ENCODE measurements at places on chromosomes 13 and 19. TPM values are rescaled to one million over a fixed set of nuclear protein-coding genes. Genes with fewer than 3 reads are reported as not detected.

DNA sequence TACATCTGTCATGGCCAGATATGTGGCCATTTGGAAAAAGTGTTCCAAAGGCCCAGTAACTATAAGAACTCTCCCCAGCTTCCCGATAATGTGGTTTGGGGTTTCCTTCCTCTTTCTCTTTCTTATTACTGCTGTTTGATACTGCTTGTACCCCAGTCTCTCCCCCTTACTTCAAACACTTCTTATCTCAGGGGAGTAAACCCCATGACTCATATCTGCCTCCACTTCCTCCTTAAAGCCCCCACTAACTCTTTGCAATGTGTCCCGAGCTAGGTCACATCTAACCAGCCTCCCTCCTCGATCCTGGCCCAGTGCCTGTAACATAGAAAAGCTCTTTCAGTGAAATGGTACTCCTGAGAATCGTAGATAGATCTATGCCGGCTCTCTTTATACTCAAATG is 82.4 kb upstream of the STARD13 start:
- no peak for DNase-seq

- no peak for DNase-seq
Observed at GRCh38 chr13:23349161-23349897, 84.2 kb downstream of the SACS start.

DNA sequence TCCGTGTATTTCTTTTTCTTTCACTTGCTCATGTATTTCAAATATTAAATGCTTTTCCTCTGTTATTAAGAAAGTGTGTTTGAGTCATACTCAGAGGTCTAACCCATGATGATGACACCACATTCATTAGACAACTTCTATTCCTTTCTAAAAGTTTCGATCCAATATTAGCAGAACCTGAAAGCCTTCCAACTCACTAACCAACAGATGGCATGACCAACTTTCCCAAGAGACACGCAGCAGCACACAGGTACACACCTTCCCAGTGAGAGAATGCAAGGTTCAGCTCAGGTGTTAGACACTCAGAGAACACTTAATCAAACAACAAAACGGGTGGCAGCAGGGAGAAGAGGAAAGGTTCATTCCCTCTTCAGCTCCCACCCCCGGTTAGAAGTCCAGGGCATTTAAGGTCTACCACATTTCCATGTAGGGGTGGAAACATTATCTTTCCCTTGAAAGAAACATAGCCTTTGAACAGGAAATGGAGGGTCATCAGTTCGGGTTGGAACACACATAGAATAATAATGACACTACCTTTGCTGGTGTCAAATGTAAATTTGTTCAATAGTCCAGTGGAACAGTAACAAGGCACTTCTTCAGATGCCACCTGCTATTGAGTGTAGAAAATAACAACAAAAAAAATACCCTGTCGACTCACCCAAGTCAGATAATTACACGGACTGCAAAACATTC is 404.2 kb downstream of the COG6 start:
- no peak for DNase-seq

DNA sequence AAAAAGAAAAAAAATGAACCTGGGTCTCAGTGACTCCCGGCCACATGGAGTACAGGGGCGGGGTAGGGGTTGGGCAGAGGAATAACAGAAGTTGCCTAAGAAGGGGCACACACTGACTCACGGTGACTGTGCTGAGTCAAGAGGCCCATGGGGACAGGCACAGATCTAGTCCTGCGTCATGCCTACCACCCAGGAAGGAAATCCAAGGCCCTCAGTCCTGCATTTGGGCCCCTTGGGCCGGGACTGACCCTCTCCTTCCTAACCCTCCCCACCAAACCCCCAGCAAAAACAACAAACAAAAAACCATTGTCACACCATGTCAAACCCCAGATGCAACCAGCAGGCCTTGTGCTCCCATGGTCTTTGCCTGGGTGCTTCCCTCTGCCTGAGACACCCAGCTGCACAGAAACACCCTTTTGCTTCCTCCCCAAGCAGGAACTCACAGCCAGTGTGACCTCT is 9.6 kb upstream of the NOTCH3 start:
- DNase-seq = no peak

DNA sequence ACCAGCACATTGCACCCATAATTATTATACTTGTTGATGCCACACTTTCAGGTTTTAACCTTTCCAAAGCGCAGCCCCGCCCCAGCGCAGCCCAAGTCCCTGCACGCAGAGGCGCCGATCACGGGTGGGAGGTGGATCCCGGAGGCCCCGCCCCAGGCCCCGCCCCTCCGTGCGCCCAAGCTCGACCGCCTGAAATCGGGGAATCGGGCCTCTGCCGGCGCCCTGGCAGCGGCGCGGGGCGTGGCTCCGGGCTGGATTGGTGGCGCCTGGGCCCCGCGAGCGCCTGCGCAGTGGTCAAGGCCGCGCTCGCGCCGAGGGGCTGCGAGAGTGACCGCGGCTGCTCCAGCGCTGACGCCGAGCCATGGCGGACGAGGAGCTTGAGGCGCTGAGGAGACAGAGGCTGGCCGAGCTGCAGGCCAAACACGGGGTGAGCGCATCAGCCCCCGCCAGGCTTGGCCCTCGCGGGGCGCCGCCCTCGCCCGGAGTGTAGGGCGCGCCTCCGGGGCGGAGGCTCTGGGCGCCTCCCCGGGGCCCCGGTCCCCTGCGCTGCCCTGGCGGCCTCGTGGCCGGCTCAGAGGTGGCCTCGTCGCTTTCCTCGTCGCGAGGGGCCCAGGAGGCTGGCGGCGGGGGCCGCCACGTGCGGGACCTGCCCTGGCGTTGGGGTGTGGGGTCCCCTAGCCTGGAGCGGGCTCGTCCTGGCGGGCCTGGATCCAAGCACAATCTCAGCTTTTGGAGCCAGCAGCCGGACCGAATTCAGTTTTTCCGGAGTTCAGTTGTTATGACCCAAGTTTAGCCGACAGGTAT is at the start of gene PDCD5:
Gene PDCD5 (plus strand): TSS at position 290 of the 804 bp plus-strand sequence. CDS start 72 bp downstream, at position 362.
- peak; percentile 98 for DNase-seq

DNA sequence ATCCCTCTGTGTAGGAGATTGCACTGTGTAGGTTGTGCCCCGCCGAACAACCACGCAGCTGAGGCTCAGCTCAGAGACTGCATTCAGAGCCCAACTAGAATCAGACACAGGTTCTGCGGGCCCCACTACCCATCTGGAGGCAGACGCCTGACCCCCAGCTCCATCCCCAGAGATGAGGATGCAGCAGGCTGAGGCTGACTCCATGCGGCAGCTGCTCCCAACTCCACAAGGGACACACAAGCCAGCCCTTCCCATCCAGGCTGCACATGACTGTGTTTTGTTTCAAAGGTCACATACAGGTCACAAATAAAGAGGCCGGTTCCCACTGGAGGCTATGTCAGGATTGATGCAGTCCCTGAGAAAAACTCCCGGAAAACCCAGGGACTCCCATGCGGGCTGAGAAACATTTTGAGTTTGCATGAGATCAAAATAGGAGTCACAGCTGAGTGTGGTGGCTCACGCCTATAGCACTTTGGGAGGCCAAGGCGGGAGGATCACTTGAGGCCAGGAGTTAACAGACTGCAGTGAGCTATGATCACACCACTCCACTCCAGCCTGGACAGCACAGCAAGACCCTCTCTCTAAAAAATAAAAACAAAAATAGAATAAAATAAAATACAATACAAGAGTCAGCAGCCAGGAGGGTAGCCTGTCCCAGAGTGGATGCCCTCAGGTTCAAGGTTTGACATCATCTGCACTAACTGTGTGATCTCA is 14.0 kb downstream of the ELL start:
- DNase-seq = no peak

DNA sequence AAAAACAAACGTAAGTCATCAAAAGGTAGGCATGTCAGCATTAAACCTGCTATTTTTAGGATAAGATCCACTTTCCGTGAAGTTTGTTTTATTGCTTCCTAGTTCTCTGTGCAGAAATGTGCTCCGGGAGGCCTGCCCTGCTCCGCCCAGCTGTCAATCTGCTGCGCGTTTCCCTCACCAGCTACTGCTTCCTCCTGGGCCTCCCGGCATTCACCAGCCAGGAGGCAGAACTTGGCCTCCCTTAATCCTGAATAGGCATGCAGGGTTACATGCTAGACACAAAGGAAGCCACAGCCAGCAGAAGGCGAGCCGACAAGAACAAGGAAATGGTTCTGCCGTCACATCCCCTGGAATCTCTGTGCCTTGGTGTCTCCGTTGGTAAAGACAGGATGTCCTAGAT is 386.2 kb downstream of the IRS2 start:
- no peak for DNase-seq

DNA sequence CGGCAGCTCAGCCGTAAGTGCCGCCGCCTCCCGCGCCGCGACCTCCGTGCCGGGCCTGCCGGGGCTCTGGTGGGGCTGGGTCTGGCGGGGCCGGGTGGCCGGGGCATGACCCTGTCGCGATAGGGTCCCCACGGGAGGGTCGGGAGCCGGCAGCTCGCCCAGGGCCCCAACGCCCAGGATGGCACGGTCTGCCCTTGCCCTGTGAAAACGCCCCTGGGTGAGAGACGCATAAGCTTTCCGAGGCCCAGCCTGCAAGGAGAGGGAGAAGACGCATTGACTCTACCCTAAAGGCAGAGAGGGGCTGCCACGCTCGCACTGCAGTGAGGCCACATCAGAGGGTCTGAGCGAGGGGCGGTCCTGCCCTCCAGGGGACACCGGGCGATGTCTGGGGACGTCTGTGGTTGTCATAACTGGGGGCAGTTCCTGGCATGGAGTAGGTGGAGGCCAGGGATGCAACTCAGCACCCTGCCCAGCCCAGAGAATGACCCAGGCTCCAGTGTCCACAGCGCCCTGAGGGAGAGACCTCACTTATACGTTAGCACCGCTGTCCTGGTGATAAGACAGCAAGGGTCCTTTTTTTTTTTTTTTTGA is 539 bp downstream of the ZNF554 start:
- DNase-seq = no peak

DNA sequence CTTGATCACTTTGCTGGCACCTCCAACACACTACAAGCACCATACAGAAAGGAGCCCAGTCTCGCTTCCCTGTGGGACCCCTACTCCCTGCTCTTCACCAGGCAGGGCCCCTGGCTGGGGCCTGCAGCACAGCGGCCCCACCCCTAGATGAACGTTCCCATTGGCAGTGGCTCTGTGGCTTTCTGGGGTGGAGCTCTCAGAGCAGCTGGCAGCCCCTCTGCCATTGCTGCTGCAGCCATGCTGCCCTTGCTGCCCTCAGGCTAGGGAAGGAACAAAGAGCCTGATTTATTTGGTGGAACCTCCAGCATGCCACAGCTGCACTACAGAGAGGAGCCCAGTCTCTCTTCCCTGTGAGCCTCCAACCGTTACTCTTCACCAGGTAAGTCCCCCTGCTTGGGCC is 5.8 kb downstream of the SIGLEC6 start:
- DNase-seq = no peak

- DNase-seq = peak; percentile 87
Observed at GRCh38 chr19:47765523-47766358, 12.8 kb upstream of the SELENOW start.

HSD17B14 gene
- total RNA-seq = 18.0 TPM

ZNF541 gene
- not detected for total RNA-seq

SLC25A41 gene
- total RNA-seq = 1.2 TPM

PEAK3 gene
- not detected for total RNA-seq

LRP3 gene
- 54.8 TPM for total RNA-seq
